Stimulated activated CD4-positive, alpha-beta T cell treated with anti-CD3 and anti-CD28 coated beads, Interleukin-1b, Interleukin-23, amount 100 ng/mL, for 1 hour (primary cell): ENCODE measurements at places on chromosomes 2 and 18.

DNA sequence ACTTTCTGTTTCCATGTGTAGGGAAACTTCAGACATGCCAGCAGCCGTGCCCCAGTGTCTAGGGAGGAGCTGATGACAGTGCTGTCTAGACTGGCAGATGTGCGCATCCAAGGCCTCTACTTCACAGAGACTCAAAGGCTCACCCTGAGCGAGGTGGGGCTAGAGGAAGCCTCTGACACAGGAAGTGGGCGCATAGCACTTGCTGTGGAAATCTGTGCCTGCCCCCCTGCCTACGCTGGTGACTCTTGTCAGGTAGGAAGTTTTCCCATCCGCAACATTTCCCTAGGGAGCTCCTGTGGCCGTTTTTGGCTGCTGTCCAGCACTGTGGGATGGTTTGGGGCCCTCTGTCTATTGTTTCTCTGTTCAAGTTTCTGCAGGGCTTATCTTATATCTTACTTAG lies 143.1 kb upstream of the TTC39C start:
- peak; percentile 6 for DNase-seq

GRCh38 chr18:23661735-23662308 lies 889 bp downstream of the ANKRD29 start:
- no peak for DNase-seq

GRCh38 chr2:53103679-53104078 lies 663.9 kb upstream of the CHAC2 start:
- DNase-seq, result no peak

DNA sequence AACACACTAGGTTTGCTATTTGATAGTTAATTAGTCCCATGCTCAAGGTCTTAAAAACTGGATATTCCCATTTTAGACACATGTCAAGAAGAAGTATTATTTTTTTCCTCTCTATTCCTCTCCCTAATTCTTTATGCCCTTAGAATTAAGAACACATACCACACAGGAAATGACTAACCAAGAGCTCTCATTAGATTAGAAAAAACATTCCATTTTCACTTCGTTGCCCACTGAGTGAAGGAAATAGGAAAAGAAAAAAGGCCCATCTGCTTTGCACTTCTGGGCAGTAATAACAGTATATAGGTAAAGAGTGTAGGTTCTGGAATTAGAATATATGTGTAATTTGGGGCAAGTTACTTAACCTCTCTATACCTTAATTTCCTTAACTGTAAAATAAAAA lies 26.9 kb downstream of the ACADL start:
- no peak for DNase-seq

GRCh38 chr2:241033994-241034393 lies 35.6 kb downstream of the SNED1 start:
- no peak for DNase-seq

DNA sequence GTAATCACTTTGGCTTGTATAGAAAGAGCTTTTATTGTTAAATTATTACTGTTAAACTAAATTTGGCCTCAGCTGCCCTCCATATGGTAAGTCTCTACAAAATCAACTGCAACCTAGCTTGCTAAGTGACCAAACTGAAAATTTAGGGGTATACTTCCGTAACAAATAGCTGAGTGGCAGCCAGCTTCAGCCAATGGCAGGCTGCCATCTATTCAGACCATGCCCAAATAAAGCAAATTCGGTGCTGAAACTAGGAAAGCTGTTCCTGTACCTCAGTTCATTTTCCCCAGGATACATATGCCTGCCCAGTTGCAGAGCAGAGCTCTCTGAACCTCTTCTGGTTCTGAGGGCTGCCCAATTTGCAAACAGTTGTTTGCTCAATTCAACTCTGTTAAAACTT lies 94.8 kb downstream of the EML6 start:
- DNase-seq, result no peak

- no peak for DNase-seq
Measured at GRCh38 chr18:51639541-51639940, 442.1 kb upstream of the MEX3C start.

- no peak for DNase-seq
Measured at GRCh38 chr18:74115046-74115445, 32.6 kb downstream of the FBXO15 start.

DNA sequence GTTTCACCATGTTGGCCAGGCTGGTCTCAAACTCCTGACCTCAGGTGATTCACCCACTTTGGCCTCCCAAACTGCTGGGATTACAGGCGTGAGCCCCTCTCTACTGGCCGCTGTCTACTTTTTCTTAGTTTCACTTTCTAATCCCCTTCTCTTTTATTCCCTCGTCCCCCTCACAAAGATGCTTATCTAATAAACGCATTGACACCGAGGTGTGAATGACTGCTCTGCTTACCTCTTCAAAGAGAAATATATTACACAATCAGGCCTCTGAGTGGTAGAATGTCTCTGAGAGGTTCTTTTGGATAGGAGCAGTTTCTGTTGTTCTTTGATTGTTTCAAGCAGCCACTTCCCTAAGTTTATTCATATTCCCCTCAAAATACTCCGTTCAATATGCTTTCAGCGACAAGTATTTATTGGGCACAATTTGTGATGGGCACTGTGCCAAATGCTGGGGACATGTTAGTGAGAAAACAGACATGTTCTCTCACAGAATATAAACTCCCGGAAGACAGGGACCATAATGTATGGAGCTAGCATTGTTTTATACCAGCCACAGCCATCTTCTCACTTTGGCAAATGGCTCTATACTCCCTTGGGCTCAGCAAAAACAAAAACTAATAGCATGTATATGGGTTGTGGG lies 34.7 kb upstream of the RAPH1 start:
- DNase-seq, result no peak

DNA sequence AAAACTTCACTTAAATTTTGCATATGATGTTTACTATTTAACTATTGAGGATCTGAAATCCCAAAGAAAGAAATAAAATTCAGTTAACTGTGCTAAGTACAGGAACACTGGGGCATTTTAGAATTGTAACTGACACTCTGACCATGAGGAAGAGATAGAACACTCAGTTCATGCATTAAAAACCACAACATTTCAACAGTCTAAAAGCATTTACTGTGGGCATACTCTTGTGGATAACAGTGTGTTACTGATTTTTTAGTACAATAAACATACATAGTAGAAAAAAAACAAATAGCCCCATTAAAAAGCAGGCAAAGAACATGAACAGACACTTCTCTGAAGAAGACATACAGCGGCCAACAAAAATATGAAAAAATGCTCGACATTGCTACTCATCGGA lies 1122.7 kb upstream of the PIK3C3 start:
- no peak for DNase-seq
